Stimulated activated CD8-positive, alpha-beta memory T cell treated with anti-CD3 and anti-CD28 coated beads, Interleukin-4, amount 100 ng/mL, for 4 hours (primary cell): ENCODE measurements at places on chromosomes 3 and 15.

DNA sequence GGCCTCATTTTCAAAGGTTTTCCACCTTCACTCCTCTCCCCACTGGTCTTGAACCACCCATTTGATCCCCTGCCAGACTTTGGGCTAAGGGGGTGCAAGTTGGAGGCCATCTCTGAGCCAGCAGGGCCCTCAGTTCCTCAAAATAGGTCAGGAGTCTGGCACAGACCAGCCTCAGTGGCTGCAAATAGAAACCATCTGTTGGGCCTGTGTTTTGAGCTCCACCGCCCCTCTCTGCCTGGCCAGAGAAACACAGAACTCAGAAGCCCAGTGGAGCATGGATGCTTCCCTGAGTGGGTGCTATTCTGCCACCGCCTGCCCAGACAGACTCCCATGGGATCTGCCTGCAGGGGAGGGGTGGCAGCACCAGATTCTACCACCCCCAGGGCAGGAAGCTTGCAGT, 56.3 kb downstream of the CORO2B start:
- DNase-seq, result no peak

GRCh38 chr3:143657391-143657790, 190.9 kb downstream of the SLC9A9 start:
- DNase-seq, result no peak

DNA sequence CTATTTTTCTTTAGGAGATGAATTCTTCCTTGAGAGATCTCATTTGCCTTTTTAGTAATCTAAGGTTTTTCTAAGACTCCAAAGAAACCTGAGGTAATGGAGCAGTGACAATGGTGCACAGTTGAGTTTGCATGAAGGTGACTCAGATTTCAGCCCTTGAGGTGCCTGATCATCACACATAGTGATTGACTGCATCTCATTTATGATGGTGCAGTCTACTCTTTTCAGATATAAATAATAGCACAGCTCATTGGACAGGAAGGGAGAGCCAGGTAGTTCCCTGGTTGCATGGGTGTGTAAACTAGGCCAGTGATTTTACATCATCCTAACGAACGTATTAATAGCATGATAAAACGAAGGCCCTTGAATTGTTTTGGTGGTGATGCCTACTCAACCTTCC, 86.1 kb upstream of the SAMMSON start:
- DNase-seq, result no peak

- DNase-seq, result peak; percentile 35
These were observed at the start of gene MELTF for GRCh38 chr3:197029511-197030167. Gene MELTF, minus strand, starts transcription at chr3:197029817. Its CDS starts 115 bp downstream, at chr3:197029702.

- no peak for DNase-seq
These were observed 176.5 kb downstream of the THSD4 start for GRCh38 chr15:71291723-71292122.

GRCh38 chr3:16512435-16513140, 911 bp downstream of the RFTN1 start:
- DNase-seq, result no peak

DNA sequence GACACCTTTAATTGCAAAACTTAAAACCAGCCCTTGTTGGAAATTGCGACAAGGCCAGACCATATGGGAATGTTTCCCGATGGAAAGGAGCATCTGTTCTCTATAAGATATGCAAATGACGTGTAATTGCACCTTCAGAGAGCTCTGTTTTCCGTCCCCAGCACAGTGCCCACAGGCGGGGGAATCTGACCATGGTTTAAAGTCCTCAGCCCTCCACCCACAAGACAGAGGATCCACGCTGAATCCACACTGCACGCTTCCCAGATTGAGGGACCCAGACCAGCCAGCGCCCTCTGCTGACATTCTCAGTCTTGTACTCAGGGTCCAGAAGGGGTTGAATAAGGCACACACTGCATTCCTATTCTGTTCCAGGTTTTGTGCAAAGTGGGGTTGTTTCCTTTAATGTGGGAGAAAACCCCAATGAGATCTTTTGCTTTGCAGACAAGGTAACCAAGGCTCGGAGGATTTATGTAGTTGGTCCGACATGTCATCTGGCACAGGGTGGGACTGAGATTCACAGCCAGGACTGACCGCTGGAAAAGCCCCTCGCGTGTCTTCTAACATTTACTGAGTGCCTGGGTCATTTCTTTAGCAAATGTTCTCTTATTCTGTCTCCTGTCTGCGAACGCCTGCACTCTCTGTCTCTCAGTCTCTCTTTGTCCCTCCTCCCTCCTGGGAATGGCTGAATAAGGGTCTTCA, 36.8 kb upstream of the KLHL25 start:
- DNase-seq, result no peak

DNA sequence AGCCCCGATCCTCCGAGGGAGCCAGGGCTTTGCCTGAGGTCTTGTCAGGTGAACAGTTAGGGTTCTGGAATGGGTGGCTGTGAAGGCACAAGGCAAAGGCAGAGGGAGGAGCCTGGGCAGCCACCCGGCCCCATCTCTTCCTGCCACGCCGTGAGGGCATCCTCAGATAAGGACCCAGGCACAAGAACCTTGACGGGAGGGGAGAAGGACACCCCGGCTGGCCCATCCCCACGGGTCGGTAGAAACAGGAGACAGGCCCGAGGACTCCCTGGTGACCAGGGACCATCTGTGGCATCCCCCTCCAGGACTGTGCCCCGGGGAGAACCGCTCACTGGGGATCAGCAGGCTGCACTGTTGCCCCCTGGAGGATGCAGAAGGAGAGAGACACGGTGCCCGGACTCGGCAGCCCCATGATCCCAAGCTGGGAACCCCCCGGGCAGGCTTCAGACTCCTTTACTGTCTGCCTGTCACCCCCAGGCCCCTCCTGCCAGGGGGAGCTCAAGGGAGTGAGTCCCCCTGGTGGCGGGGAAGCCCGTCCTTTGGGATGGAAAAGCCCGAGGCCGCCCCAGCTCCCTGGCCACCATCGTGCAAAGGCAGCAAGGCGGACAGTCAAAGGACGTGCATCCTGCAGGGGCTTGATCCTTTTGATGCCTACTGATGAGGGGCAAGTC, 12.3 kb upstream of the PCSK6 start:
- peak; percentile 3 for DNase-seq

DNA sequence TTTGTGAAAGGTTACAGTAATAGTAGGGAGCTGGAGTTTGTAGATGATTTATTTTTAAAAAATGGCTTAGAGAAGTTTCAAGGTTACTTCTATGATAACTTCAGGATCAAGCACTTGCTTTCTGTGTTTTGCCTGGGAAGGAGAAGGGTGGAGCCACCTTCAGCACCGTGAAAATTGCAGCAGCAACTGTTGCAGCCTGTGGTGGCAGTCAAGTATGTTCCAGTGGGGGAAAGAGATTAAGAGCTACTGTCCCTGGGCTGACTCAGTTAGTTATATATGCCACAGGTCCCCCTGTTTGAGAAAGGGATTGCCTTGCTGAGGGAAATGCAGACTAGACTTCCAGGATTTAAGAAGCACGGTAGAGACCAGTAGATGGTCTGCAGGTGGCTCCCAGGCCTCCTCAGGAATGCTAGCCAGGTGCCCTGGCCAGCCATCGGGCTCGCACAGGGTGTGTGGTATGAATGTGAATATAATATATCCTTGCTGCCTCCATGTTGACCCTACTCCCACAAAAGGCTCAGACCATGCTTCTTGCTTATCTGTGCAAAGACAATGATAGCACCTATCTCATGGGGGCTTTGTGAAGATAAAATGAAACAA, 389.5 kb downstream of the CACNA2D3 start:
- DNase-seq, result no peak

- no peak for DNase-seq
These were observed 518.5 kb upstream of the CADM2 start for GRCh38 chr3:84440291-84440690.
